Stimulated activated CD4-positive, alpha-beta T cell treated with anti-CD3 and anti-CD28 coated beads, Interleukin-12 subunit alpha, Interleukin-12 subunit beta, amount 100 ng/mL, for 24 hours (primary cell): ENCODE measurements at places on chromosomes 7 and 10.
A peak's percentile ranks its signal among the peaks of the same experiment; 100 is the strongest.

GRCh38 chr7:2484868-2485267, 8.7 kb upstream of the GRIFIN start:
- DNase-seq = no peak

DNA sequence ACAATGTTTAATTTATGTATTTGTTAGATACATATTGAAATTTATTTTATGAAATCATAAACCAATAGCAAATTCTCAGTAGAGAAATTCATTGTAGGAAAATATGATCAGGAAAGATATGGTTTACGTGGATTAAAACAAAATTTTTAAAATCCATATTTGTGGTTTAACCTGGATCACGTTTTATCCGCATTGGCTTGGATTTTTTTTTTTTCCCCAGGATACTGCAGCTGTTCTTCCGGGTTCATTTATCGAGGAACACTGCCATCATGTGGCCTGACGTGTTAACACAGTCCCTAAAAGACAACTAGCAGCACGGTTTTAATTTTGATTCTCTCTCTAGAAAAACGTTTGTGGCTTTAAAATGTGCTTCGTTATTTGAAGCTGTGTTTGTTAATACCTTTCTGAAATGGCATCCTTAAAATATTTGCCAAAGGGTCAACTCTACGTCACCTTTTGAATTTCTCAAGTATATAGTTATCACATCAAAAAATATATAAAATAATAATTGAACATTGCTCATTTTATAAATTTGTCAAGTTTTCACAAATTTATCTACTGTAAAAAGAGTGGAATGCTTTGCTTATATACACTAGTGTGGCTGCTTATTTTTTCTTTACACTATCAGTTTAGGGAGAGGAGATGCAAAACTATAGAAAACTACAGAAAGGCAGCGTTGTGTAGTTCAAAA, 8.7 kb upstream of the ASB4 start:
- peak; percentile 8 for DNase-seq

- no peak for DNase-seq
These were observed 140.5 kb downstream of the LRRC4 start for GRCh38 chr7:127890726-127891125.

- no peak for DNase-seq
These were observed 88.7 kb upstream of the CHST15 start for GRCh38 chr10:124182088-124182541.

- DNase-seq = no peak
These were observed 2.9 kb upstream of the ZNF713 start for GRCh38 chr7:55884321-55884720.

GRCh38 chr7:27098578-27099451, 3.0 kb upstream of the HOXA1 start:
- no peak for DNase-seq

DNA sequence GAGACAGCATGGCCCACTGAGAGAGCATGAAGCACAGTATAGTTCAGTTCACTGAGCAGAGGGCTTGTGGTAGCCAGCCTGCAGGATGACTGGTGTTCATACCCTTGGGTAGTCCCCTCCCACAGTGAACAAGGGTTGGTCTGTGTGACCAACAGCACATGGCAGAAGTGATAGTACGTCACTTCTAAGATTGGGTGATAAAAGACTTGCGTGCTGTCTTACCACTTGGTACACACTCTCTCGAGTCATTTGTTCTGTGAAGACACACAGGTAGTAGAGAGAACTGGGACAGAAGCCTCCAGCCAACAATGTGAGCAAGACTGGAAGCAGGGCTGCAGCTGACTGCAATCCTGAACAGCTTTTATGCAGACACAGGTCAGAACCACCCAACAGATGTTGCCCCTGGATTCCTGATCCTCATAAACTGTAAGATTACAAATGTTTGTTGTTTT, 14.6 kb downstream of the EPC1 start:
- DNase-seq = peak; percentile 64

- no peak for DNase-seq
These were observed 108.4 kb upstream of the HPS1 start for GRCh38 chr10:98555021-98555619.
